ENCODE measurements at places on chromosomes 16 and 17.

DNA sequence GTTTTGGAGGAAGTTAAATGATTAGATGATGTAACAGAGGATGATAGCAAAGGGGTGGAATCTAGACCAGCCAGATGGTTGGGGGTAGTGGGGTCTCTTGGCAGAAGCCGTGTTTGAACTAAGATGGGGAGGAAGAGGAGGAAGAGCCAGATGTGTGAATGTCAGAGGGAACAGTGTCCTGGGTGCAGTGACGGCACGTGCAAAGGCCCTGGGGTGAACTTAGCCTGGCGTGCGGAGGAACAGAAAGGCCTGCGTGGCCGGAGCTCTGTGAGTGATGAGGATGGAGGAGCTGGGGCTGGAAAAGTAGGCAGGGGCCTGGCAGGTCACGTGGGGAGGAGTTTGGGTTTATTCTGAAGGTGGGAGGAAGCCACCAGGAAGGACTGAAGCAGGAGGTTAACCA lies 26.4 kb upstream of the RMI2 start:
- DNase-seq: no peak

GRCh38 chr16:19840524-19841110 lies 44.0 kb downstream of the GPRC5B start:
- DNase-seq: no peak

- DNase-seq: no peak
These were observed 2.6 kb downstream of the ANKRD40CL start for GRCh38 chr17:50764734-50765149.

DNA sequence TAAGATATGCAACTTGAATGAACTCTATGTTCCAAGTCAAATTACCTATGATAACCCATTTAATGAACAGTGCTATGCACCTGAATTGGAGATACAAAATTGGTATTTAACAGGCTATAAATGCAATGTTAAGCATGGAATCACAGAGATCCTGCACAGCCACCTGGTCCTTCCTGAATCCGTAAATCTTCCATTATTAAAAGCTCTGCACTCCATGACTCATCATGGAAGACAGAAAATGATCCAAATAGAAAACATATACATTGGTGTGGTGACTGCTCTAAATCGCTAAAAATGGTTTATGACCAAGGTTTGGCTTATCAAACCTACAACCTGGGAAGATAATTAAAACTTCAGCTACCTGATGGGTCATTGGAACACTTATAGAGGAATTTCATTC lies 45.3 kb downstream of the GLG1 start:
- no peak for DNase-seq

DNA sequence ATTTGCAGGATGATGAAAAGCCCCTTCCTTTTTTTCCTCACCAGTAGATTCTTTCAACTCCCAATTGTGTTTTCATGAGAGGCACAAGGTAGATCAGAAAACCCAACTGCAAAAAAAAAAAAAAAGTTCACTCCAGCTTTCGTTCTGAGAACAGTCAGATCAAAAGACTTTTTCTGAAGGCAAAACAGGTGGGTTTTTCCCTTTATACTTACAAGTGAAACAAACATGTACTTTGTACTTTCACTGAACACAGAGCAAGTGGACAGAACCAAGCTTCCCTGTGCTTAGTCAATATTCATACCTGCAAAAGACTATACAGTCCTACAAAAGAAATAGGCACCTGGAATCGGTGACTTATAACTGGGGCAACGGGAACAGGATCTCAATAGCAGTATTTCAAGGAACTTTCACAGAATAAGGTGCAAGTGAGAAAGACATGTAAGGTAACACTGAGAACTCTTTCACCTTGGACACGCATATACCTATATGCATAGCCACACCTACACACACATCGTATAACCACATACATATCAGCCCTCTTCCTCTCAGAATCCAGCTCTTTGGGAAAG lies 54.1 kb downstream of the TOX3 start:
- no peak for DNase-seq

GRCh38 chr17:40452921-40453378 lies 9.7 kb downstream of the IGFBP4 start:
- DNase-seq: no peak

GRCh38 chr16:66150698-66151482 lies 215.6 kb upstream of the CDH5 start:
- DNase-seq: no peak

DNA sequence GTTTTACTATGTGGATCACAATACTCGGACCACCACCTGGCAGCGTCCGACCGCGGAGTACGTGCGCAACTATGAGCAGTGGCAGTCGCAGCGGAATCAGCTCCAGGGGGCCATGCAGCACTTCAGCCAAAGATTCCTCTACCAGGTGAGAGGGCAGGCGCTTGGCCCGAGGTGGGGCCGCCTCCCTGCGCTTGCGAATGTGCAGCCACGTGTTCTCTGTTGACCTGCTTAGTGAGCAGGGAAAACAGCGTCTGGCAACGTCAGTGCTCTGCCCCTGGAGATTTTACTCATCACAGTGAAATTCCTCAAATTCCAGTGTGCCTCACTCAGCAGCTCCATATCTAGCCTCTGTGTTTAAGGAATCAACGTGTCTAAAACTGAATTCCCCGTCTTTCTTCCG lies 33.4 kb upstream of the CLEC18A start:
- peak; percentile 77 for DNase-seq

GRCh38 chr16:82741073-82741615 lies 114.4 kb downstream of the CDH13 start:
- DNase-seq: no peak

DNA sequence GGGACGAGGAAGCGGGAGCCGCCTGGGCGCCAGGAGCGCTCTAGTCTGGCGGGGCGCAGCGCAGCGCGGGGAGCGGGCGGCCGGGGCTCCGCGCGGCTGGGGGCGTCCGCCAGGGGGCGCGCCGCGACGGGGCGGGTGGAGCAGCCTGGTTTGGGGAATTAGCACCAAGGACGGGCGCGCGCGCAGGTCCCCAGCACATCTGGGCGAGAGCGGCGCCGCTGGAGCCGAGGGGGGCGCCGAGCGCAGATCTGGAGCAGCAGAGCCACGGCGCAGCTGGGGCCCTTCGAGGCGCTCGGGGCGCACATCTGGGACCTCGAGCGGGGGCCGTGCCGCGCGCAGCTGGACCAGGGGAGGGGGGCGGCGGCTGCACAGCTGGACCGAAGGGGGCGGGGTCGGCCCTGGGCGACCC lies at the start of gene NXPH3:
Gene NXPH3 (plus strand): TSS at position 193 of the 409 bp plus-strand sequence. CDS start 349 bp downstream, outside the sequence.
- peak; percentile 44 for DNase-seq

GRCh38 chr17:47762728-47763127 lies 29.7 kb downstream of the TBX21 start:
- DNase-seq: no peak

GRCh38 chr16:2976201-2976600 lies 4.0 kb downstream of the PKMYT1 start:
- DNase-seq: no peak

DNA sequence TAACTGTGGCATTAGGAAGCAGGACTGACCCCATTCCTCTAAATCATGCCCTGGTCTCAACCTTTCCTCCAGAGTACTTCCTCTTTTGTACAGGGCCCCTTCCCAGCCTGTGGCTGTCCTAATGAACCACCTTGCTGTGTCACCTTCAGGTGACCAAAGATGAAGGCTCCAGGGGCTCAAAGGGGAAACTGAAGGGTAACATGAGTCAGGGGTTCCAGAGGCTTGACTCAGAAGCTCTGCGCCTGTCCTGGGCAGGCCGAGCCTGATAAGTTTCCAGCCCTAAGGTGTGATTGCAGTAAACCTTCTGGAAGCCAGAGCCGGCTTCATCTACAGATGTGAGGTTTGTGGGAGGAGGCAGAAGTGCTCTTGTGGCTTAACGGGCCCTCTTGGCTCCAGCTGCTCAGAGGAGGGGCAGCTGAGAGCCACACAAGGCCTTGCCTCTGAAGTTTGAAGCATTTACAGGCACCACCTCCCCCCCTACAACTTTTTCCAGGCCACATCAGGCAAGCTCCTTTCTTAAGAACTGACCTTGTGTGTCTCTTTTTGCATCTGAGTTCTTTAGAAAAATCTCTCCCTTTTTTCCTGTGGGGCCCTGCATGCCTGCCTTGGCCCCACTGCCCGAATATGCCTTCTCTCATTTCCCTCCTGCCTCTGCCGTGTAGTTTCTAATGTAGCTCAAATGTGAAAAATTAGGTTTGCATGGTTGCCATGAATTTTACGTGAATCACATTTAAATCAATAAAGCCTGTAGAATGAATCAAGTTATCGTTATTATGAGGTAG lies 149.9 kb downstream of the CLEC16A start:
- no peak for DNase-seq

DNA sequence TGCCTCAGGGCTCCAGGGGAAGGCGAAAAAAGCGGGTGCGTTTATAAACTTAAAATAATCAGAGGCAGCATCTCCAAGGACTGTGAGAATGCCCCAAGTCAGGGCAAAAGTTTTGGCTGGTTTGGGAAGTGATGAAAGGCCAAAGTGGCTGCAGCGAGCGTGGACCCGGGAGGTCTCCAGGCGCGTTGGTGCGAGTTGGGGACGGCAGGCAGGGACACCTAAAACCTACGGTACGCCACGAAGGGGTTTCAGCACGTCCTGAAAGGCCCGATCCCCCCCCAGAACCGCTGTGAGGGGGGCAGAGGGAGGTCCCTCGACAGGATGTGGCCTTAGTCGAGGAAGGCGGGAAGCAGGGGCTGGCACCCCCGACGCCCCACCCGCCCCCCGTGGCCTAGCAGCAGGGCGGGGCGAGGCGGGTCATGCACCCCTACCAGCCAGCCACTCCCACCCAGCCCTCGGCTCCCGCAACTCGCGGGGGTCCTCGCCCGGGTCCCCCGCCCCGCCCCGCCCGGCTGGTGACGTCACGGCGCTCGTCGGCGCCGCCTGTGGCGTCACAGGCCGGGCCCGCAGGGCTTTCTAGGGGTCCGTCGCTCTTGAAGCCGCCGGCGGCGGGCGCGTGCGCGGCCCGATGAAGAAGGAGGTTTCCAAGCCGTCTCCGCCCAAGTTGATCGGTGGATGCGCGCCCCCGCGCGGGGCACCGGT lies at the start of gene MYCBPAP:
Gene MYCBPAP (plus strand): TSS at position 569 of the 702 bp plus-strand sequence. CDS start 236 bp downstream, outside the sequence.
- peak; percentile 68 for DNase-seq

GRCh38 chr16:56684926-56685590 lies 2.8 kb downstream of the MT1X start:
- no peak for DNase-seq

- no peak for DNase-seq
These were observed 42.3 kb downstream of the ZNF18 start for GRCh38 chr17:11954936-11955335.

- no peak for DNase-seq
These were observed 16.5 kb downstream of the GPT2 start for GRCh38 chr16:46900455-46901235.

GRCh38 chr17:31697838-31698237 lies 161.2 kb downstream of the COPRS start:
- no peak for DNase-seq

DNA sequence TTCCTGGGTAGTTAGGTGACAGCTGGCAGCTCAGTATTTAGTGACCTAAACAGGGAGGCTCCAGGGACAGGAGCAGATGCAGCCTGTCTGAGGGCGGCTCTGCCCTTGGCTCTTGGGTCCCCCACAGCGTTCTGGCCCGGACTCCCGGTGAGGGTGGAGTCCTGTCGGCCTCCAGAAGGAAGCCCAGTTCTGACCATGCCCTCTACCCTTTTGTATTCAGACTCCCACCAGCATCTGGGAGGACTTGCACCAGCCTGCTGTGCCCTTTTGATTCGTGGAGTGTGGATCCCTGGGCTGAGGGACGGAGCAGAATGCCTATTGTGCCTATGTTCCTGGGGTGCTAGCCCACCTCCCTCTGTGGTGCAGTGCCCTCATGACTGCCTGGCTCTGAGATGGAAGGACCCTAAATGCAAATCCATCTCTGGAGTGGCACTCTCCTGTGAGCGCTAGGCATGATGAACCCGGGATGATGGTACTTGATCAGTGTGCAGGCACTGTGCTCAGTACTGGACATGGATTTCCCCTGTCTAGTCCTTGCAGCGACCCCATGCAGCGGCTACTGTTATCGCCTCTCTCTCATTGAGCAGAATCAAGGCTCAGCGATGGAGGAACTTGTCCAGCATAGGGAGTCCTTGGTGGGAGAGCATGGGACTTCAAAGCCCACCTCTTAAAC lies 123.1 kb downstream of the SNX29 start:
- no peak for DNase-seq

GRCh38 chr17:40779181-40779909 lies 3.0 kb downstream of the KRT27 start:
- DNase-seq: no peak

GRCh38 chr17:15654886-15655561 lies 29.1 kb downstream of the TRIM16 start:
- no peak for DNase-seq

- no peak for DNase-seq
These were observed 19.0 kb downstream of the SMPD3 start for GRCh38 chr16:68429076-68429854.

DNA sequence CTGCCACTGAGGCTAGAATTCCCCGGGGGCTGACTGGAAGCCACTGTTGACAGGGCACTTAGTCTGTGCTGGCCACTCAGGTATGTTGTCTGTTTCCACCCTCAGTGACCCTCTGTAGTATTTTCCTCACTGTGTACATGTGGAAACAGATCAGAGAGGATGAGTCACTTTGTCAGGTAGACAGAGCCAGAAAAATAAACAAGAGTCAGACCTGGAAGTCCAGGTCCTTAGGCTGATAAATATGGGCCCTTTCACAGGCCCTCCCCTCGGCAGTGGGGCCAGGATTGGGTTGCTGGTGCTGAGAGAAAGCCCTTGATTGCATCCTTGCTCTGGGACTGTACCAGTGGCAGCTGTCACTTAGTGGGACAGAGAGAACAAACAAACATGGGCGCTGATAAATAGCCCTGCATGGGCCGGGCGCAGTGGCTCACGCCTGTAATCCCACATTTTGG lies 21.3 kb downstream of the PGS1 start:
- no peak for DNase-seq

- DNase-seq: no peak
These were observed 14.7 kb upstream of the MLLT6 start for GRCh38 chr17:38690386-38690785.

DNA sequence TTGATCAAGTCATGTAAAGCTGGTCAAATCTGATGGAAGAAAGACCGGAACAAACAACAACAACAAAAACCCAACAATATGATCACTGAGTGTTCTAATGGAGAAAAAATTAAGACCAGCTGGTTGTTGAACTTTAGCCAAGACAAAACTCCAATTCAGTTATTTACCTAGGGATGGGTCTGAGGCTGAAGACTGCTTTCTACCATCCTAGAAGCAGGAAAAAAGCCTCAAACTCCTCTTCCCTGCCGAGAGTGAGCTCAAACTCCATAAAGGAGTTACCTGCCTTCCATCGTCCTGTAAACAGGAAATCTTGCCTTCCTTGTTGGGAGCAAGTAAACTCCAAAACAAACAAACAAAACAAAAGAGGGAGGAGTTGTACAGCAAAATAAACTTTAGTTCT lies 23.1 kb upstream of the TMEM98 start:
- no peak for DNase-seq

- DNase-seq: no peak
These were observed 10.8 kb upstream of the JPT2 start for GRCh38 chr16:1667271-1667670.
